Lower lobe of right lung (tissue), 2 donors: ENCODE measurements at places on chromosomes 4 and X. TPM values are rescaled to one million over a fixed set of nuclear protein-coding genes. Genes with fewer than 3 reads are reported as not detected.

The TMEM271 gene
- not detected for total RNA-seq

The IL1RAPL1 gene
- total RNA-seq: not detected

The PJA1 gene
- 21.9 TPM for total RNA-seq

The SERTM2 gene
- 0.09 TPM for total RNA-seq

The TAF1 gene
- 30.9 TPM for total RNA-seq

The RBMXL3 gene
- total RNA-seq: not detected

The PRDM8 gene
- 1.6 TPM for total RNA-seq

The ADH1B gene
- total RNA-seq: 644 TPM

The SSX1 gene
- total RNA-seq: not detected

The CHIC1 gene
- total RNA-seq: 6.5 TPM

DNA sequence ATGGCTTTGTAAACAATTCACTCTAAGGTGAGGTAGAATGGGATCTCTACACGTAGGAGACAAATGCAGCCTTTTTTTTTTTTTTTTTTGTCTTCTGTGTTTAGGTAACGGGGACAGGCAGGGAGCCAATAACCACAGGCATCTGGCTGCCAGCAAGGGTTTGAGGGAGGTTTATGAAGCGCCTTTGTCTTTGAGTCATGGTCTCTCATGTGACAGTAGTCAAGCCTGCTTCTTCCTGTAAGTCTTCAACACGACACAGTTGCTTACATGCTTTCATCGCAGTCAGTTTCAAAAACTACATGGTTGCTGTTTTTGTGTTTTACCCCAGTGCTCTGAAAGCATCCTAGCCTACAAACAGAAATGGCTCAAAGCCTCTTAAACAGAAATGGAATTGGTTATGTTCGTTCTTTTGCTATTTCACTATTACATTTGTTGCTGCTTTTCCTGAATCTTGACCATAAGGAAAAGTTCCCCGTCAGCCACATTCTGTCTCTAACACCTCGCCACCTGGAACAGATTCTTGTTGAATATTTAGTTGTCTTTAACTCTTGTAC is 127.8 kb upstream of the METTL14 start:
- no peak for DNase-seq

DNA sequence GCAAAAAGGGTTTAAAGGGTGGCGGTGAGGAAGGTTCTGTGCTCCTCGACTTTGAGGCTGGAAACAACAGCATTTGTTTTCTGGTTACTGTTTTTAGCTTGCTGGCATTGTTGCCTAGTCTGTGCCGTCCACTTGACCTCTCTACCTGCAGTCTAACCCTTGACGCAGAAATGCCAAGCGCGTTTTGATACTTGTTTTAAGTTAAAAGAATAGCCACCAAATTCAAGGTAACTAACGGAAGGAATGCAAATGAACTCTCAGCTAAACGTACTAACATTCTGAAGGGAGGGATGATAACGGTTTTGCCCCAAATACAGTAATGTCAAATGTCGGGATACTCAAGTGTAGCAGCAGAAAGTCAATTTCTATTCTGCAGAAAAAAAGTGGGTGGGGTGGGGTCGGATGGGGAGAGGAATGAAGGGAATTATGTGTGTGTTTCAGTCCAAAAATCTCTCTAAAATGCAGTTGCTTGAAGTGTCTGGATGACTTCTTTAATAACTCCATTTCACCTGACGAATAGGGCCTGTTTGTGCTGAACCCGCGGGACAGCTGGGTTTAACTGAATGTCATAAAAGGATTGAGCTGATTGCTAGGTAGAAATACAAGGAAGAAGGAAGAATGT is 3.4 kb upstream of the NKX6-1 start:
- DNase-seq: no peak

DNA sequence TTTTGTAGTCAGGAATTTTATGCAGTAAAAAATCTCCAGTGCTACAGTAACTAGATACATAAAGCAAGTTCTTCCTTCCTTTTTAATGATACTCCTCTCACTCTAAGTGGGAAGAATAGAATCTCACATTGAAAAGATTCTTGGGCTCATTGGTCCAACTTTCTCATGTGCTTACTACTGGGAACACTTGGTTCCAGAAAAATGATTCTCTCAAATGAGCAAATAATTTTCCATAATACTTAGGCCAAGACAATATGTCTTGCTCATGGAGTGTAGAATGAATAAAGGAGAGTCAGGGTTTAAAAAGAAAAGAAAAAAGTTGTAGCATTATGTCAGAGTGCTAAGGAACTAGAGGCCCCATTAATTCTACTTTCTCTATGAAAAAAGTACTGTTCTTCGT is 197.8 kb downstream of the RASL11B start:
- DNase-seq: no peak

DNA sequence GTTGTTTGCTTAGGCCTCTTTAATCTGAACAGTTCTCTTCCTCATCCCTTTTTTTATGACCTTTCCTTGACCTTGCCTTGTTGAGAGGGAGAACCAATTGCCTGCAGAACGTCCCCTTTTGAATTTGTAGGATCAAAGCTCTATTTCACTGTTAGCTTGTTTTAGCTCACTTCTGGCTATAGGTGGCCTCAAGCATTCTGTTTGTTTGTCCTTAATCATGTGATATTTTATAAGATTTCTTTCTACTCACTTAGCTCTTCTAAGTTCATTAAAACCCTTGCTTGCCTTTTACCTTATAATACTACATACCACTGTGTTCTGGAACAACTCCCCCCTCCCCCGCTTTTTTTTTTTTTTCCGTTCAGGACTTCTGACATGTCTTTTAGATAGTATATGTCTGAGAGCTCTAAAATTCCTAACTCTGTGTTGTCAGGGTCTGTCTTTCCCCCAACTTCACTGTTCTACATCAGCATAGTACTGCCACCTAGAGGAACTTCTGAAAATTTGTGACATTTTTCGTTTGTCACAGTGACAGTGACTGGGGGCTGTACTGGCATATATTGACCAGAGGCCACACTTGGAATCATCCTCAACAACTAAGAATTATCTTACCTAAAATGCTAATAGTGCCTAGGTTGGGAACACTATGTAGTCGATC is 128.5 kb downstream of the LARP7 start:
- no peak for DNase-seq

DNA sequence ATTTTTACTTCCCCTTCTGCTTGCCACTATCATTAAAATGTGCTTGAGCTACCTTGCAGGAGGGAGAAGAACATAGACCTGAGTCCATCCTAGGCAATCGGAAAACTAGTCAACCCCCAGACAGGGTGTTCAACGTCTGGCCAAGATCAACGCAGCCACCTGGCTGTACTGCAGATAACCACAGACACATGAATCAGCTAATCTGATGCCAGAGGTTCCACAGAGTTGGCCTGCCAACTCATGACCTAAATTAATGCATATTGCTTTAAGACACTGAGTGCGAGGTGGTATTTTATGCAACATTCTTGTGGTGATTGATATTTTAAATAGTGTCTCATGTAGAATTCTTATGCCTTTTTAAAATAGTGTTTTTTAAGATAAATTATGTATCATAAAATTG is 1283.8 kb upstream of the PABPC4L start:
- DNase-seq: no peak

- no peak for DNase-seq
Observed at GRCh38 chr4:101418055-101418454, 70.7 kb upstream of the PPP3CA start.

- DNase-seq: no peak
Observed at GRCh38 chrX:66030505-66031317, 9.2 kb downstream of the VSIG4 start.

- no peak for DNase-seq
Observed at GRCh38 chr4:32477518-32477917, 1757.3 kb downstream of the PCDH7 start.

DNA sequence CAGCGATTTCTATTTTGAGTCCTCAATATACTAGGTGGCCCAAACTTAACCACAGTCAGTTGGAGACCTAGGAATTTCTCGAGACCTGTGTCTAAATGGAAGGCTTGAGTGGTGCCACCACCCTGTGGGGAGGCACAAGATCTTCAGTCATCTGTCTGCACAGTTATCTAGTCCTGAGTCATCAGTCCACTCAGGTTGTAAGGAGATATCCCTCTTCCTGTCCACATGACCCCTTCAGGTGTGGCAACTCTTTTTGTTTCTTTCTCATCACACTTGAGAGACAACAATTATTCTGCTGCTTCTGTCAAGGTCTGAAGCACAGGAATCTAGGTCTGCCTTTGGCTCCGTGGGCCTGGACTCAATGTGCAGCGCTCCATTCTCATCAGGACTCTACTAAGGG is 64.4 kb upstream of the IBSP start:
- DNase-seq: no peak

GRCh38 chr4:185738038-185738552 is 73.9 kb downstream of the SORBS2 start:
- no peak for DNase-seq

- no peak for DNase-seq
Observed at GRCh38 chrX:135707880-135708279, 5.6 kb upstream of the CT45A1 start.

GRCh38 chr4:21061902-21062301 is 361.6 kb downstream of the PACRGL start:
- DNase-seq: no peak

GRCh38 chr4:169258141-169258540 is 12.6 kb downstream of the SH3RF1 start:
- no peak for DNase-seq

DNA sequence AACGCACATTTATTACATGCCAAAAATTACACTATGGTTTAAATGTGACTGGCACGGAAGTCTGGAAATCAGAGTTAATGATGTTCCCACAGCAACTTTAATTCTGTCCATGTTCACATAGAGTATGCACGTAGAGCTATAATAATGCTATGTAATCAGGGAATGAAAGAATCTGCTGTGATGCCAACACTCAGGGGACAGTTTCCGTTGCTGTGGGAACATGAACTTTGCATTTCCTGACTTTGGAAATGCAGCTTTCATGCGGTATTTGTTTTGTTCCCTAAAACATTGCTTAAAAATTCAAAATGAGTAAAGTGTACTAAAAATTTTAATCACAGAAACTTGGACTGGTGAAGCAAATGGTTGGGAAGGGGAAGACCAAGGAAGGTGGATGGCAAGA is 65.7 kb downstream of the MAGEA1 start:
- no peak for DNase-seq

DNA sequence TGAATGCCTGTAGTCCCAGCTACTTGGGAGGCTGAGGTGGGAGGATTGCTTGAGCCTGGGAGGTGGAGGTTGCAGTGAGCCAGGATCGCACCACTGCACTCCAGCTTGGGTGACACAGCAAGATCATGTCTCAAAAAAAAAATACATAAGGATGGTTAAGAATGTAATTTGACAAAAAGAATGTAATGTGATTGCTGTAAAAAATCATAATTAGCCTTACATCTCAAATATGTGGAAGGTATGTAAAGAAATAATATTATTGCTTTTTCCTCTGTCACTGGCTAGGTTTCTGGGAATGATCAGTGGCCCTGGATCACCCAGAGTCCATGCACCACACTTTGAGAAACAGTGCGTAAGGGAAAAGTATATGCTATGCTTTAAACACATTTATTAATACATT is 106.1 kb upstream of the C1GALT1C1 start:
- DNase-seq: no peak

DNA sequence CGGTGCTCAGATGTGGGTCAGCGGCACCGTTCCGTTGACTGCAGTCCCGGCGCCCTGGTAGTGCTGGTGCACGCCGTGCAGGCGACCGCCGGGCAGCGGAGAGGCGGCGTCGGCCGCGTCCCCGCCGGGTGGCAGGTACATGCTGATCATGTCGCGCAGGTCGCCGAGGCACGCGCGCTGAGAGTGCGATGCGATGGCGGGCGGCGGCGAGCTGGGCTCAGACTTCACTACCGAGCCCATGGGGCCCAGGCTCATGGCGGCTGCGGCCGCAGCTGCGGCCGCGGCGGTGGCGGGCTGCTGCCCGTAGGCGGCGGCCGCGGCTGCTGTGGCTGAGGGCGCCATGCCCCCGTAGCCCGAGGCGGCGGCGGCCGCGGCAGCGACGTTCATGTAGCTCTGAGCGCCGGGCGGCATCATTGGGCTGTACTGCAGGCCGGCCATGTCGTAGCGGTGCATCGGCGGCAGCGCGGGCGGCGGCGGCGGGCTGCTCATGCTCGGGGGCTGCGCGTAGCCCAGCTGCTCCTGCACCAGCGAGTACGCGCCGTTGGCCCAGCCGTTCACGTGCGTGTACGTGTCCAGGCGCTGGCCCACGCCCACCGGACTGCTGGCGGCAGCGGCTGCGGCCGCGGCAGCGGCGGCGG is 1.0 kb downstream of the SOX3 start:
- no peak for DNase-seq

DNA sequence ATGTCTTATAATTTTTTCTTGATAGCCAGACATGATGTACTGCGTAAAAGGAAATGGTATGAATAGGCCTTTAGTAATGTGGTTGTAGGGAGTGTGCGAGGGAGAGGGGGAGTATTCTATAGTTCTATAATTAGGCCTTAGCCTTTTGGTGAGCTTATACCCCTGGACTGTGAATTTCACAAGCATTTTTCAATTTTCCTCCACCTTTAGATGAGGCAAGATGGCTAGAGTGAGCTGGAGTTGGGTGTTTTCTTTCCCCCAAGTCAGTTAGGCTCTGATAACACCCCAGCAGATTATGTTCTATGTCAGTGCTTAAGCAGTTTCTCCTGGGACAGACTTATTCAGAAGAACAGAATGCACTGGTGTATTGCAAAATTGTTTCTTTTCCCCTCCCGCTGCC is 210.2 kb upstream of the NPY2R start:
- DNase-seq: no peak

- DNase-seq: no peak
Observed at GRCh38 chrX:30593440-30594200, 16.1 kb upstream of the TASL start.

GRCh38 chr4:90190525-90190924 is 63.3 kb downstream of the CCSER1 start:
- no peak for DNase-seq

GRCh38 chrX:34764852-34765361 is 107.8 kb upstream of the TMEM47 start:
- DNase-seq: no peak

GRCh38 chr4:181550381-181550780 is 692.8 kb upstream of the TENM3 start:
- no peak for DNase-seq

- DNase-seq: no peak
Observed at GRCh38 chr4:20351360-20352162, 99.9 kb downstream of the SLIT2 start.

- DNase-seq: no peak
Observed at GRCh38 chr4:5958199-5958735, 60.0 kb downstream of the C4orf50 start.

- DNase-seq: no peak
Observed at GRCh38 chrX:22803353-22803752, 196.4 kb upstream of the DDX53 start.

GRCh38 chr4:185566425-185566824 is 31.1 kb upstream of the PDLIM3 start:
- no peak for DNase-seq

- DNase-seq: no peak
Observed at GRCh38 chr4:138788267-138788790, 227.3 kb upstream of the NOCT start.
